ENCODE measurements at places on chromosomes 1 and 21.

DNA sequence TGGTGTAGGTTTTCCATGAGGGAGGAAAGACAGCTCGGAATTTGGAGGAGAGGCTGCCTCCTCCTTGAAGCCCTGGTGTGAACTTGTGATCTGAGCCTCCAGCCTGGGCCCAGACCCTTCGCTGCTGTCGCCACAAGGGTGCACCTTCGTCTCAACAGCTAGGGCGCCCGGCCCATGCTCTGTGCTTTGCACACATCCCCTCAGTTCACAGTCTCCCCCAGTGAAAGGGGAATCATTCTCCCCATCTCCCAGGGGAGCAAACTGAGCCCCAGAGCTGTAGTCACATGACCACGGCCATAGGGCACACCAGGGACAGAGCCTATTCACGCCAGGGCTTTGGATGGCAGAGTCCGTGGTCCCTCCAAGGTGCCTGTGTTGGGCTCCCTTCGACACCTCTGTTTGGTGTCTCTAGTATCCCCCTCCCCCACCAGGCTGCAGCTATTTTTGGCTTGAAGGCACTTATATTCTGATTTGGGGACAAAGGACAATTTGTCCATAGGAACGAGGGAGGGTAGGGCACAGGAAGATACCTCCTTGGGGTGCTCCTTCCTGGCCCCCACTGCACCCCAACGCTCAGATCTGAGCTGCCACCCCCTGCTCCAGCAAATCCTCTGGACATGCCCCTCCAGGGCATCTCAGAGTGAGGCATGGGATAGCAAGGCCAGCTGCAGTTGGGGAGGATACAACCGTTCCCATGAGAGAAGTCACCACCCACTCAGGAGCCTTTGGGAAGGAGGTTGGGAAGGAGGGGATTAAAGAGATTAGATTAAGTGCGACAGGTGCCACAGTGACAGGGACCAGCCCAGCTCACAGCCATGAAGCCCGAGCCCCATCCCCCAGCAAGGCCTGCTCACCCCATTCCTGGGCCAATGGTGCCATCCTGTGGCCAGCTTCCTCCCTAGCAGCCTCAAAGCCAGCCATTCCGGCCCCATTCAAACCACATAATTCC lies 15.7 kb downstream of the MATN1 start:
- peak; percentile 71 for DNase-seq

GRCh38 chr1:10980094-10980577 lies 32.3 kb upstream of the TARDBP start:
- DNase-seq = peak; percentile 77

GRCh38 chr1:200923601-200924000 lies 28.9 kb downstream of the INAVA start:
- peak; percentile 60 for DNase-seq

- peak; percentile 73 for DNase-seq
Measured at GRCh38 chr21:34889320-34889675, 159.8 kb downstream of the RUNX1 start.

DNA sequence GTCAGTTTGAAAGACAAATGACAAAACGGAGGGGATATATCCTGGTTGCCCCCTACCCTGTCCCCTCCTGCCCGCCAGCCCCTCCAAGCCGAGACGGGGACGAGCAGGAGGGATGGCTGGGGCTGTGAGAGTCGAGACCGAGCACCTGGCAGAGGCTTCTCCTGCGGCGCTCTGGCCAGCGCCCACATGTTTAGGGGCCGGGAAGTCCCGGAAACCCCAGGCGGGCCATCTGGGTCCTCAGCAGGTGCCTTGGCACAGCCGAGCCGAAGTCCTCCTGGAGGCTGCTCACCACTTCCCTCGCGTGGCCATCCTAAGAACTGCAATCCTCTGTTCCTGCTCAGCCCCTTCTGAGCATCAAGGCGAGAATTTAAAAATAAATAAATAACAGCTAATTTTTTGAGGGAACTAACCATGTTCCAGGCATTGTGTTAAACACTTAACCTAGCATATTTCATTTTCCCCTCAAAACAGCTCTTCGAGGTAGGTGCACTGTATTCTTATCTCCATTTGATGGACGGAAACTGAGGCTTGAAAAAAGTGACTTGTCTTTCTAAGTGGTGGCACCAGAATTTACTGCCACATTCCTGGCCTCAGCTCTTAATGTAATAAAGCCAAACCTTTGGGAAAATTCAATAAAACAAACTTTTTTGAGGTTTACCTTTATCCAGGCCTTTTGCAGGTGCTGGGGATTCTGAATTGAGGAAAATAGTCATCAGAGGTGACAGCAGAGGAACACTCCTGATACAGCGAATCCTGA lies 3.5 kb upstream of the RIMS3 start:
- peak; percentile 69 for DNase-seq

DNA sequence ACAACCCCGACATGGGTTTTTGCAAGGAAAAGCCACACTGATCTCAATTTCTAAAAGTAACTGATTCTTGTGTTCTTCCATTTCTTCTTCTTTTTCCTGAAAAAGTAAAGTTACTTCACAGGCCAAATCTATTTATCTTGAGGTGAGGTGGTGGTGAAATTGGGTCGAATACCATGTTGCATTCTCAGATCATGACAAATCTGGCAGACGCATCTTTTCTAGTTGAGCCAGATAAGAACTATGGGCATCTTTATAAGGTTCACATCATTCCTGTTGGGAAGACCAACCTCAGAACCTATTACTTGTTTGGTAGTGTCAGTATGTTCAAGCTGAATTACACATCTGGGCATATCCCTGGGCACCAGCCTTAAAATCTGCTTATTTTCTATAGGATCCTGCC lies 78.6 kb upstream of the USP25 start:
- DNase-seq = no peak
